Stimulated activated CD8-positive, alpha-beta memory T cell treated with anti-CD3 and anti-CD28 coated beads, Interleukin-12 subunit alpha, Interleukin-12 subunit beta, amount 100 ng/mL, for 4 hours (primary cell): ENCODE measurements at places on chromosomes 13 and 19.

GRCh38 chr19:48290771-48291488, 21.0 kb downstream of the ZNF114 start:
- DNase-seq = peak; percentile 36

DNA sequence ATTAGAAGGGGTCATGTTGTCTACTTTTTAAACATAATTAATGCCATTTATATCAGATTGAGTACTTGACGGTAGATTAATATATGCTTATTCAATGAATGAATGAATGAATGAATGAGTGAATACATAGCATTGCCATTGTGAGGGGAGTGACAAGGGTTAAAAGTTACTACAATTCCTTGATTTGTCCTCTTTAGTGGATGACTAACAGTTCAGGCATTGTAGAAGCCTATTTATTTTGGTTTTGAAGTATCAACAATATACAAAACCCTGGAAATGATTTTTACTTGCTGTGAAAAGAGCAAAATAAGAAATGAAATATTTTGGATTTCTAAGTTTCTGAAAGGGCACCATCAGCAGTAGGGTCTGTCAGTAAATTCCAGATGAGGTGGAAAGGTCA, 122.7 kb downstream of the CYSLTR2 start:
- DNase-seq = no peak

DNA sequence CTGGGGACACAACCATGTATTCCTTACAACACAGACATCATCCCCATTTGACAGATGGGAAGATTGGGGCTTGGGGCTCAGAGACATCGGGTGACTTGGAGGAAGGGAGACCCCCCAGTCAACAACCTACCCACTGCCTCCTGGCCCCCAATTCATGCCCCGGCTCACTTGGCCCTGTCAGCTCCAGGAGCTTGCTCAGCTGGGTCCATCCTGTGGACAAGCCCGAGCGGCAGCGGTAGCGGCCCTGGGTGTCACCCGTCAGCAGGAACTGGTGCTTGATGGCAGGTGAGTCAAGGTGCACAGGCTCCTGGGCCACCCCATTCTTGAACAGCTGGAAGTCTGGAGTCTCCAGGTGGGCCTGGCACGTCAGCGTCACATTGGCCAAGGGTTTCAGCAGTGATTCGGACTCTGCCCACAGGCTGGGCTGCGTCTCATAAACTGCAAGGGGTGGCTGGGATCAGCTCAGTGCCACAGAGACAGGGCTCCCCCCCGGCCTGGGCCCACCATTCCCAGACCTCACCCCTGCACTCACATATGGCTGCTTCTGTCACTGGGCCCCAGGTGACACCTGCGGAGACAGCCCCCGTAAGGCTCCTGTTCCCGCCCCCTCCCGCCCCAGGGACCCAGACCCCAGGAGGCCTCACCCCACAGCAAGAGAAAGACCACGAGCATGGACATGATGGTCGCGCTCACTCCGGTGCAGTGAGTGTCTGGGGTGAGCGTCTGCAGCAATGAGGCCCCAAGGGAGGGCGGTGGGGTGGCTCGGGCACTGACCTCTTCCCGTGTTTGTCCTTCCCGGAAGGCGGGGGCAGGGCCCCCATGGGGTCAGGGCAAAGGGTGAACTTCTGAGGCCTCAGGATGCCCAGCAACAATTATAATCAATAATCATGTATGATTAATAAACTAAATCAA, at the start of gene A1BG:
Gene A1BG, minus strand, starts transcription at position 733 of the 912 bp plus-strand sequence. Its CDS starts 55 bp downstream, at position 678.
- DNase-seq = no peak

- no peak for DNase-seq
Measured at GRCh38 chr13:106159295-106160195, 375.9 kb downstream of the EFNB2 start.

- no peak for DNase-seq
Measured at GRCh38 chr19:49710372-49710951, 19.5 kb downstream of the CPT1C start.

GRCh38 chr19:14391156-14391821, 10.0 kb downstream of the ADGRE5 start:
- DNase-seq = no peak

DNA sequence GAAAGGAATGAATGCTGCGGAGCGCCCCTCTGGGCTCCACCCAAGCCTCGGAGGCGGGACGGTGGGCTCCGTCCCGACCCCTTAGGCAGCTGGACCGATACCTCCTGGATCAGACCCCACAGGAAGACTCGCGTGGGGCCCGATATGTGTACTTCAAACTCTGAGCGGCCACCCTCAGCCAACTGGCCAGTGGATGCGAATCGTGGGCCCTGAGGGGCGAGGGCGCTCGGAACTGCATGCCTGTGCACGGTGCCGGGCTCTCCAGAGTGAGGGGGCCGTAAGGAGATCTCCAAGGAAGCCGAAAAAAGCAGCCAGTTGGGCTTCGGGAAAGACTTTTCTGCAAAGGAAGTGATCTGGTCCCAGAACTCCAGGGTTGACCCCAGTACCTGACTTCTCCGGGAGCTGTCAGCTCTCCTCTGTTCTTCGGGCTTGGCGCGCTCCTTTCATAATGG, 8.6 kb downstream of the PDX1 start:
- DNase-seq = no peak

DNA sequence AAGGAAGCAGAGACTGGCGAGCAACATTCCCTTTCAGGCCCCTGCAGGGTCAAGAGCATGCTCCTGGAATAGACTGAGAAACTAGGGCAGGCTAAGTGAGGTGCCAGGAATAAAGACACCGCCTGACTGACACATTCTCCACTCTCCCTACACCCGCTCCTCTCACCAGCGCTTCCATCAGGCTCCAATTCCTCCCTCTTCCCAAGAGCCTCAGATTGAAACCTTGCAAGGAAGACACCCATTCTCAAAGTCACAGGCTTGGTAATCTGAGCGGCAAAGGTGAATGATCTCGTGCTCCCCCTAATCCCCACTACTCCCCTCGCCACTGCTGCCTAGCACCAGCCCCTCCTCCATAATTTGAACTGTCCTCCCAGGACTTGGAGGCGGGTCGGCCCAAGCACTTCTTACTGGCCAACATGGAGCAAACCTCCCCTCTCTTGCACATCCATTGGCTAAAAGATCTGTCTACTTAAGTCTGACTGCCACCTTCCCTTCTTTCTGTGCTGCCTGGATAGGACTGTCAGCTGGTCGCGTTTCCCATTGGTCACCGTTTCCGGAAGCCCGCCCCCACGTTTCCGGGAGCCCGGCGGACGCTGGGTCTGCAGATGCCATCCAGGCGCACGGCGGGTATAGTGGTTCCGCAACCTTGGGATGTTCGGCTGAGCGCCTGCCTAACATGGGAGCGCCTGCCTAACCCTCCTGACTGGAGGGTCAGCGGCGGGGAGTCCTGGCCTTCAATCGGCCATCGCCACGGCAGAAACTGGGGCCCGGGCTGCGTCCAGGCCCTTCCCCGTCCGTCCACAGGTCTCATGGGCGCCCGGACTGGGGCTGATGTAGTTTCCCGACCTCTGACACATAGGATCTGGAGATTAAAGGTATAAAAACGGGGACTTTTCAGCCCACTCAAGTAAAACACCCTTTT, 33.6 kb downstream of the ZNF383 start:
- peak; percentile 2 for DNase-seq

- no peak for DNase-seq
Measured at GRCh38 chr19:19451429-19452242, 46.2 kb downstream of the GATAD2A start.

- DNase-seq = peak; percentile 16
Measured at GRCh38 chr13:75482070-75482819, at the start of gene TBC1D4. Gene TBC1D4, minus strand, starts transcription at chr13:75482169. Its CDS starts 402 bp downstream, at chr13:75481767.

- DNase-seq = no peak
Measured at GRCh38 chr13:46389457-46390451, 2.7 kb upstream of the RUBCNL start.

- no peak for DNase-seq
Measured at GRCh38 chr13:91056746-91057145, 290.7 kb upstream of the MIR17HG start.

DNA sequence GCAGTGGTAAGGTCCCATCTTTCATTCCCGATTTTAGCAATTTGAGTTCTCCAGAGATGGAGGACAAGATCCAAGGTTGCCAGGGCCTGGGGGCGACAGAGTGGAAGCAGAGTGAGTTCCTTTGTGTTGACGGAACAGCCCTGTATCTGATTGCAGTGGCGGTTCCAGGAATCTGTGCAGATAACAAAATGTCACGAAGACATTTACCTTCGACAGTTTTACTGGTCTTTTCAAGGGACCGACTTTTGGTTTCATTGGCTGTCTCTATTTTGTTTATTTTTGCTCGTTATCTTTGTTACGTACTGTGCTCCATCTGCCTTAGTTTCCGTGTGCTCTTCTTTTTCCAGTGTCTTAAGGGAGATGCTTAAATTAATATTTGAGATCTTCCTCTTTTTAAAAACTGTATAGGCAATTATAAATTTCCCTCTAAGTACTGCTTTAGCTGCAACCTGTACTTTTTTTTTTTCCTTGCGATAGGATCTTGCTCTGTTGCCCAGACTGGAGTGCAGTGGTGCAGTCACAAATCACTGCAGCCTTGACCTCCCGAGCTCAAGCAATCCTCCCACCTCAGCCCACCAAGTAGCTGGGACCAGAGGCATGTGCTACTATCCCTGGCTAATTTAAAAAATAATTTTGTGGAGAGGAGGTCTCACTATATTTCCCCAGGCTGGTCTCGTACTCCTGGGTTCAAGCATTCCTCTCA, 23.2 kb downstream of the KDM4B start:
- DNase-seq = no peak

DNA sequence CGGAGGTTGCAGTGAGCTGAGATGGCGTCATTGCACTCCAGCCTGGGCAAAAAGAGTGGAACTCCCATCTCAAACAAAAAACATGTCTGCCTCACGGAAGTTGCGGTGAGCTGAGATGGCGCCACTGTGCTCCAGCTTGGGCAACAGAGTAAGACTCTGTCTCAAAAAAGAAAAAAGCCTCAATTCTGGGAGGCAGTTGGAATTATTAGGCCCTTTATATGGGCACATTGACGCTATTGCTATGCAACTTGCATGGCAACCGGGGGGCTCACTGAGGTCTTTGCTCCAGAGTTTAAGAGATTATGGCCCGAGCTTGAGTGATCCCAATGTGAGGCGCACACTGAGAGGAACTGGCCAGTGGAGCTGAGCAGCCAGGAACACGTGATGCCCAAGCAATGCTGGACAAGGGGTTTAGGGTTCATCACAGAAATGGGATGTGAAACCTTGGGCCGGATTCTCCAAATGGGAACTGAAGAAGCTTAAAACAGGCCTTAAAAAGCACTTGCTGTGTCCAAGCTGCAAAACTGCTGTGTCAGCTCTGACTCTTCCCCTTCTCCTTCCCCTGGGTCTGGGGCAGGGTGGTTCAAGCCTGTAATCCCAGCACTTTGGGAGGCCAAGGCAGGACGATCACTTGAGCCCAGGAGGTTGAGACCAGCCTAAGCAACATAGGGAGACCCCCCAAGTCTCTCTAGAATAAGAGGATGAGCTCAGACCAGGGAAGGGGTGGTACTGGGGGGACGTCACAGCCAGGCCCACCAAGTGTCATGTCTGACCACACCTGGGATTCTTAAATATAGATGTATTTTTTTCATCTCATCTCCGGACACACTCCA, 2.5 kb downstream of the FTL start:
- no peak for DNase-seq

- no peak for DNase-seq
Measured at GRCh38 chr13:42028113-42028799, 20.2 kb upstream of the DGKH start.
